ENCODE measurements at places on chromosomes 5 and 9. TPM values are rescaled to one million over a fixed set of nuclear protein-coding genes. Genes with fewer than 3 reads are reported as not detected.

The FGF18 gene
- 1.7 TPM for total RNA-seq

- H3K4me3 ChIP-seq = peak overlapping the region; percentile 17
- peak overlapping the region; percentile 2 for H3K27ac ChIP-seq
- H3K4me1 ChIP-seq = peaks cover 61% of the 10 kb centered on the region
- no peaks in the 10 kb centered on the region for H3K36me3 ChIP-seq
- DNase-seq = no peak
- no peaks in the 10 kb centered on the region for H3K27me3 ChIP-seq
Measured at GRCh38 chr9:27367921-27368315, 71.0 kb upstream of the EQTN start.

GRCh38 chr9:91426123-91426745, 2.6 kb upstream of the NFIL3 start:
- DNase-seq = no peak
- H3K4me3 ChIP-seq = peak overlapping the region; percentile 92
- H3K27me3 ChIP-seq = peaks cover 33% of the 10 kb centered on the region
- peak overlapping the region; percentile 97 for H3K27ac ChIP-seq
- H3K36me3 ChIP-seq = no peaks in the 10 kb centered on the region
- H3K4me1 ChIP-seq = peaks cover 7% of the 10 kb centered on the region

The LPAR1 gene
- total RNA-seq = 15.3 TPM

DNA sequence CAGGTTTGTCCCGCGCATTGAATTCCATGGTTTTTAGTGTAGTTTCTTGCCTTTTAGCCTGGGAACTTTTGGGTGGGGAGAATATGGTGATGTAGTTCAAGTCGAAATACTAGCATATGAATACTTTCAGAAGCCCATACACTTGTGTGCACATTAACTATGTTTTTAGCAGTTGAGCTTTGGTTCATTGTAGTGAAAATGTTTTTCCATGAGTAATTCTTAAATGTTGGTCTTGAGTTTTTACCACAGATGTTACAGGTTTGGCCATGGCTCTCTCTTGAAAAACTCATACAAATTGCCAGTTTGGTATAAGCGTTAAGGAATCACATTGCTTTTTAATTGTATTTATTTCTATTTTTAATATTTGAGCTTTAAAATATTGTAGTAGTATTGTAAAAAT, 45.6 kb downstream of the TRIO start:
- no peak overlapping the region for H3K4me3 ChIP-seq
- DNase-seq = no peak
- no peak overlapping the region for H3K27ac ChIP-seq
- no peaks in the 10 kb centered on the region for H3K27me3 ChIP-seq
- H3K36me3 ChIP-seq = no peaks in the 10 kb centered on the region

The CER1 gene
- 0.99 TPM for total RNA-seq

- peak overlapping the region; percentile 99 for H3K27ac ChIP-seq
- H3K4me3 ChIP-seq = peak overlapping the region; percentile 94
- peaks cover 32% of the 10 kb centered on the region for H3K27me3 ChIP-seq
Measured at GRCh38 chr5:159262472-159262858, 625 bp upstream of the UBLCP1 start.

GRCh38 chr9:100428871-100429654, 2.1 kb downstream of the MSANTD3 start:
- H3K4me1 ChIP-seq = peaks cover 45% of the 10 kb centered on the region
- peak overlapping the region; percentile 83 for H3K4me3 ChIP-seq
- no peaks in the 10 kb centered on the region for H3K27me3 ChIP-seq
- no peak for DNase-seq

DNA sequence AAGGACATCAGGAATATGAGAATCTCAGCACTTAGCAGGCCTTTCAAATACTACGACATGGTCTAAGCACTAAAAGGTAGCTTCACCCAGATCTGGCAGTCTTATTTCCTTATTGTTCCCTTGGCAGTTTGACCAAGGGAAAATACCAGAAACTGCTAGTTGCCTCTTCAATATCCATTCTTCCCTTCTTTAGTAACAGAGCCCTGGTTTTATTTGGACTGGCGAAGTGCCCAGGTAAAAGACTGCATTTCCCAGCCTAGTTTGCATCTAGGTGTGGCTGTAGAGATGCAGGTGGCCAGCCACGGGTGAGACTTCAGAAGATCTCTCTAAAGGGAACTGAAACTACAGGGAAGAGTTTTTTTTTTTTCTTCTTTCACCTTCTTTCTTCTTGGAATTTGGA, 21.6 kb downstream of the DMRT2 start:
- no peak overlapping the region for H3K4me3 ChIP-seq
- H3K4me1 ChIP-seq = no peaks in the 10 kb centered on the region
- H3K27me3 ChIP-seq = peaks cover 19% of the 10 kb centered on the region

The STKLD1 gene
- total RNA-seq = 3.9 TPM

DNA sequence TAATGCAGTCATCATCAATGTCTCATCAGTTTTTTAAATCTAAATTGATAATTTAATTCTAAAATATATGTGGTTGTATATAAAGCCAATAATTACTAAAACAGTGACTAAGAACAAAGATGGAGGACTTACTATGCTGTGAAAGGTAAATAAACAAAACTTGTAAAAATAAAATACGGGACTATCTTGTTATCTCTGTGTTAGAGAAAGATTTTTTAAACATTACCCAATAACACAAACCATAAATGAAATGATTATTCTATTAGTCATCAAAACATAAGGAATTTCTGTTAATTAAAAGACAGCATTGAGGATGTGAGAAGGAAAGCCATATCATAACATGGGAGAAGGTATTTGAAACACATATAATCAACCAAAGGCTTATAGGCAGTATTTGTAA, 226.2 kb upstream of the SMC2 start:
- no peaks in the 10 kb centered on the region for H3K4me1 ChIP-seq
- H3K36me3 ChIP-seq = no peaks in the 10 kb centered on the region
- DNase-seq = no peak
- H3K27me3 ChIP-seq = no peaks in the 10 kb centered on the region

- DNase-seq = no peak
- no peak overlapping the region for H3K4me3 ChIP-seq
- no peaks in the 10 kb centered on the region for H3K36me3 ChIP-seq
- no peaks in the 10 kb centered on the region for H3K27me3 ChIP-seq
- no peak overlapping the region for H3K27ac ChIP-seq
Measured at GRCh38 chr9:77516781-77517180, 131.3 kb downstream of the GNA14 start.

DNA sequence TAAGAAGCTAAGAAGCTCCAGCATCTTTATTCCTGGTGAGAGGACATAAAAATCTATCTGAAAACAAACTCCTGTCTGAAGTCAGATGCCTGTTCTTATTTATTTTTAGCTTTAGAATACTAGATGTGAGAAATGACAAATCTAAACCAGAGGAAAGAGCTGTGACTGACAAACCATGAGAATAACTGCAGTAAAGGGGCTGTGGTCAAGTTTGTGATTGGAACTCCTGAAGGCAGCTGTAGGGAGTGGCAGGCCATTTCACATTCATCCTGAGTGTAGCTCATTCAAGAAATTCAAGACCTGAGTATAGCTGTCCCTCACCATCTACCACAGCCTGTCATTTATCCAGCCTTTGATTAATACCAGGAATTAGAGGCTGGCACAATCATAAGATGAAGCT, 718.8 kb downstream of the BRINP1 start:
- DNase-seq = no peak
- H3K27ac ChIP-seq = no peak overlapping the region
- peaks cover 4% of the 10 kb centered on the region for H3K27me3 ChIP-seq

GRCh38 chr5:74897049-74897448, 30.9 kb upstream of the FAM169A start:
- H3K27ac ChIP-seq = no peak overlapping the region
- H3K4me1 ChIP-seq = no peaks in the 10 kb centered on the region
- H3K27me3 ChIP-seq = no peaks in the 10 kb centered on the region
- DNase-seq = no peak
- H3K4me3 ChIP-seq = no peak overlapping the region
- no peaks in the 10 kb centered on the region for H3K36me3 ChIP-seq
